MG63 (cell line): ENCODE measurements at places on chromosomes 1 and 21.

GRCh38 chr1:228171221-228171891, 5.8 kb downstream of the IBA57 start:
- DNase-seq, result no peak

- peak; percentile 15 for DNase-seq
Measured at GRCh38 chr1:167455786-167456446, 62.4 kb downstream of the CD247 start.

GRCh38 chr1:52920791-52921291, 699 bp downstream of the ECHDC2 start:
- peak; percentile 45 for DNase-seq

DNA sequence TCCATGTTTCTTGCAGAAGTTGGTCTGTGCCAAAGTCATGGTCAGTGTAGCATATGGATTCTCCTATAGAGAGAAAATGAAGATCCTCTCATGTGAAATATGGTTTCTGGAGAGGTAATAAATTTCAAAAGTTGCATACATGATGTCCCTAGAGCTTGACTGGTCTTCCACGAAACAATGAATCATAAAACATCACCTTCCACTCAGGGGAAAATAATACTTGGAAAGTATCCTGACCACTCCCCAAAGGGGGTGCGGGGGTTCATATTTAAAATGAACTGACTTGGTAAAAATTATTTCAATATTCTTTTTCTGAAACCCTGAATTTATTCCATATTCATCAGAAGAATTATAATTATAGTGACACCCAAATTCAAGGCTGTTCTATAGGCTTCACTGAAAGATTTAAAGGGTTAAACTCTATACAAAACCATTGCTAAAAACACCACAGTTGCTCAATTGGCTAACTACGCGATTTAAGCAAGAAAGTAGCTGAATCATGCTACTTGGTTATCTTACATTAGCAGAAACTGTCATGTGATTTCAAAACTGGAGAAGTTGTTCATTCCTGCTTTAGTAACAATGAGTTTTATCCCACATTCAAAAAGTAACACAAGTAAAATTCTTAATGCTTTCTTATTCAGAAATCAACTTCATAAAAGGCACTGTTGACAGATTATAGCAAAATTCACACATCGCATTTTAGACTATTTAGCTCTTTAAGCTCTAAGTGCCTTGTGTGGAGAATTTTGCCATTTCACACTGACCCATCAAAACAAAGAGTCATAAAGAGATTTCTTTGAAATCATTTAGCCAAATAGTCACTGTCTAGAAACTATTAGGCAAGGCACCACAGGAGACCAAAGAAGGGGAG, 5.3 kb downstream of the CREG1 start:
- no peak for DNase-seq

DNA sequence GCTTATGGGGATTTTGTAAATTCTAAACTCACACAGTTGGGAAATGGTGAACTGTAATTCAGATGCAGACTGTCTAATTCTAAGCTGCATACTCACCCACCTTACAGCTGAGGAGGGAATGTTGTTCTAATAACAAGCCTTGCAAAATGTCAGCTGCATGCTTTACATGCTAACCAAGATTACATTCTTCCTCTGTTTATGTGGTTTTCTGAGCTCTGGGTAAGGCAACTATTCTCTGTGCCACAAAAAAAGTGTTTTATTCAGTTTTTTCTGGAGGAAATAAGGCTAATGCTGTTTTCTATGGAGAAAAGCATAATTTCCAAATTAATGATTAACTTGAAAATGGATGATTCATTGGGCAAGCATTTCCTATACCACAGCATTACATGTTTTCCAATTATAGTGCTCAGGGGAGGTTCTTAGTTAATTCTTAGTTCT, 64.9 kb downstream of the RGS13 start:
- no peak for DNase-seq

DNA sequence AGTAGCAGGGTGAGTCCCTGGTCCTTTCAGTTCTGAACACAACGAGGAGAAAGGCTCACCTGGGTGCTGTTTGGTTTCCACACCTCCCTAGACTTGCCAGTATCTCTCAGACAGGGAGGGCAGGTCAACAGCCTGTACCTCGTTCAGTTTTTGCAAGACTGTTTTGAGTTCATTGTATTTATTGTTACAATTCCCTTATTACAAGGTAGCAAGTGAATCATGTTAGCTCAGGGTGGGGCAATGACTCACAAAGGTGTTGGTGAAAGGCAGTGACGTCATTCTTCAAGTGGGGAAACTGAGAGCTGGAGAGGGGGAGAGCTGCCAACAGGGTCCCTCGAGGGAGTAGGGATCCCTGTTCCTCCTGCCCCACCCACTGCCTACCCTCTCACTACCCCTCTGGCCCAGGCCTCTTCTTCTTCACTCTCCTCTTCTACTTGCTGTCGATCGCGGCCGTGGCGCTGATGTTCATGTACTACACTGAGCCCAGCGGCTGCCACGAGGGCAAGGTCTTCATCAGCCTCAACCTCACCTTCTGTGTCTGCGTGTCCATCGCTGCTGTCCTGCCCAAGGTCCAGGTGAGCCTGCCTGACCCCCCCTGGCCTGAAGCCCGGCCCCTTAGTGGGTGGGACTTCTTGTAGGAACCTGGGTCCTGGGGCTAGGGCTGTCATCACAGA, 13.4 kb downstream of the SERINC2 start:
- DNase-seq, result no peak

GRCh38 chr1:221444346-221444745, 297.5 kb downstream of the DUSP10 start:
- no peak for DNase-seq

- DNase-seq, result no peak
Measured at GRCh38 chr1:110857964-110858948, 14.7 kb upstream of the CD53 start.

DNA sequence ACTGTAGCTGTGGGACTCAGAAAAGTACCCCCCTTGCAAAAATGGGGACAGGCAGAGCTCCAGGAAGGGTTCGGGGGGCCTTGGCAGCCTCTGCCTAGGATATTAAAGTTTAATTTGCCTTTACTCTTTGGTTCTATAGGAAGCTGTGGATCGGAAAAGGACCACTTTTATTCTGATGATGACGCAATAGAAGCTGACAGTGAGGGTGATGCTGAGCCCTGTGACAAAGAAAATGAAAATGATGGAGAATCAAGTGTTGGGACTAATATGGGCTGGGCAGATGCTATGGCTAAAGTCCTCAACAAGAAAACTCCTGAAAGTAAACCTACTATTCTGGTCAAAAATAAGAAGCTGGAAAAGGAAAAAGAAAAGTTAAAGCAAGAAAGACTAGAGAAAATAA, 17.1 kb downstream of the RRP15 start:
- DNase-seq, result no peak

GRCh38 chr1:6603915-6604558, 1.4 kb upstream of the KLHL21 start:
- no peak for DNase-seq

GRCh38 chr1:8063298-8064036, 37.4 kb upstream of the ERRFI1 start:
- no peak for DNase-seq

DNA sequence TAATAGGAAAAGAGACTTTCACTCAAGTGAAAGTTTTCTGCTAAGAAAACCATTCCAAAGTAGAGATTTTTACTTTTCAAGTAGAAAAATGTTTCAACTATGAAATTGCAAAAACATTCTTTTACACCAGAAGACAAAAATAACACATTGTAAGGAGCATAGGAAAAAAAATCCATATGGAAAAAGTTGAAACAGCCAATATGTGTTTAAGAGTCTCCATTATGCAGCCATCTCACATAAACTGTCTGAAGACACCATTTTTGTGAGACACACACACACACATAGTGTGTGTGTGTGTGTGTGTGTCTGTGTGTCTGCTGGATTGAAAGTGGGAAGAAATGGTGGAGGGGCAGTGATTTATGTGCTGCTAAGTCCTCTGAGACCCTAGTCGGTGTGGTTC, 162.1 kb downstream of the HHAT start:
- no peak for DNase-seq

DNA sequence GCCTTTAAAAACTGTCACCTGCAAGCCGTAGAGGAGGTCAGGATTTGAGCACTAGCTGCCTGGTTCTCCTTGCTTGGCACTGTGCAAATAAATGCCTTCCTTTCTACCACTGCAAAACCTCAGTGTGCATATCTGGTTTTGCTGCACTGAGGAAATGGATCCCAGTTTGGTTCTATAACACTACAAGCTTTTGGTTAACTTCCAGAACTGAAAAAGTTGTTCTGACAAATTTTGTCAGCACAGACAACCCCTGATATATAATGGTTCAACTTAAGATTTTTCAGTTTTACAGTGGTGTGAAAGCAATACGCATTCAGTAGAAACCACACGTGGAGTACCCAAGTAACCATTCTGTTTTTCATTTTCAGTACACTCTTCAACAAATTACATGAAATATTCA, 29.8 kb upstream of the GALNT2 start:
- DNase-seq, result no peak

DNA sequence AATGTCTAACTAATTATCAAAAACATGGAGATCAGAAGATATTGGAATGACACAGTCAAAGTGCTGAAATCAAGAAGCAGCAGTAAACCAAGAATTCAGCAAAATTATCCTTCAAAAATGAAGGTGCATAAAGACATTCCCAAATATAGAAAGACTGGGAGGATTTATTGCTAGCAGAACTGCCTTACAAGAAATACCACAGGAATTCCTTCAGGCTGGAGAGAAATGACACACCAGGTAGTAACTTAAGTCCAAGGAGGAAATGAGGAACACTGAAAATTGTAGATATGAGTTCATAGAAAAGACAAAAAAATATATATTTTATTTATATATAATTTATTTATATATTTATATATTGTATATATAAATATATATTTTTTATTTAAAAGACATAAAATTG, 217.2 kb downstream of the RPS6KC1 start:
- no peak for DNase-seq

DNA sequence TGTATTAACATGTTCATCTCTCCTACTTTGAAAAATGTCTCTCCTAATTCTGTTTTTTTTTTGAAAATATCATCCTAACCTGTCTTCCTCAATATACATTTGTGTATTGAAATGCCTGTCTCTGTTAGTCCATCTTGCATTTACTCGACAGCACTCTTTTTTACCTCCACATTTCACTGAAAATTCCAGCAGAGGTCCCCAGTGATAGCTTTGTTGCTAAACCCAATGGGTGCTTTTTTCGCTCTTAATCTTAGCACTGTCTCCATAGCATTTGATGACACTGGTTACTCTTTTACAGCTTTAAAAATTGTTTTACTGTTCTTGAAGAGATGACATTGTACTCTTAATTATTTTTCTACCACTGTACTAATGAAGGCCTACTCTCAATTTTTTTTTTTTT, 10.8 kb downstream of the OSBPL9 start:
- no peak for DNase-seq

- DNase-seq, result no peak
Measured at GRCh38 chr1:20141001-20141400, 1.9 kb downstream of the PLA2G2F start.

DNA sequence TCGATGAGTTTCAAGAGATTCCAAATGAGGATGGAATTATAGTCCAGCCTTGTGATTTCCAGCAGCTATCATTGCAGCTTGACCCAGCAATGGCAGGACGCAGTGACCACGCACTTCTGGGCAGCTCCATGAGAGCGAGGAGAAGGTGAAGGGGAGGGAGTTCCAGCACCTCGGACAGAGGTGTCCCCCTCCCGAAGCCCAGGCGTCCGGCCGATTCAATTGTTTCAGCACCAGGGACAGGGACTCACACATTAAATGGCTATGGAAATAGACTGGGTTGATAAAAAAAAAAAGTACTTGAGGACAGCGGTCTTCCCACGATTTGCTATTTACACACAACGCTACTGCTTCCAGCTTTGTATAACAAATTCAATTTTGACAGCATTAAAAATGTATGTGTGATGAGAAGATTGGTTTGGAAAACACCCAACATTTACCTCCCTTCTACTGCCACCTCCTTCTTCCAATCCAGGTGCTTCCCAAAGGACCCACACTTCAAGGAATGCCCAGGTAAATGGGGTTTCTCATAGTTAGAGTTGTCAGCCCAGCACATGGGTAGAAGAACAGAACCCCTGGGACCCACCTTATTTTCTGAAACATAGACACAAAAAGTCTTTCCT, 71.8 kb downstream of the DISP3 start:
- peak; percentile 65 for DNase-seq

GRCh38 chr1:178385662-178386061, 111.1 kb downstream of the CLEC20A start:
- DNase-seq, result no peak

- DNase-seq, result no peak
Measured at GRCh38 chr1:87201768-87202167, 126.9 kb upstream of the LMO4 start.

DNA sequence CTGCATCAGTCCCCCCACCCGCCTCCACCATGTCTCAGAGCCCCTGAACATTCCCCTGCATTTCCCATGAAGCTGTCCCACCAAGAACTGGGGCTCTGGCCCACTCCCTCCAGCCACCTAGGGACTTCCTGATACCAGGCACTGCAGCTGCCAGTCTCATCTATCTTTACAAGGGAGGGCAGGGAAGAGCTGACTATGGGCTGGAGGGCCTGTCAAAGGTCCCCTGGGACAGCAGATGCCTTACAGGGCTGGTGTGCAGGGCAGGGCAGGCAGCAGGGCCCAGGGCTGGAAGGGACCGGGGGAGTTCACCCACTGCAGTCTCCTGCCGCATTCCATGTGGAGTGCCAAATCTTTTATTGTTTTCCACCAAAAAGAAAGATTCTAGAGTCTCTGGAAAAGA, 17.6 kb downstream of the SHISA4 start:
- DNase-seq, result no peak

DNA sequence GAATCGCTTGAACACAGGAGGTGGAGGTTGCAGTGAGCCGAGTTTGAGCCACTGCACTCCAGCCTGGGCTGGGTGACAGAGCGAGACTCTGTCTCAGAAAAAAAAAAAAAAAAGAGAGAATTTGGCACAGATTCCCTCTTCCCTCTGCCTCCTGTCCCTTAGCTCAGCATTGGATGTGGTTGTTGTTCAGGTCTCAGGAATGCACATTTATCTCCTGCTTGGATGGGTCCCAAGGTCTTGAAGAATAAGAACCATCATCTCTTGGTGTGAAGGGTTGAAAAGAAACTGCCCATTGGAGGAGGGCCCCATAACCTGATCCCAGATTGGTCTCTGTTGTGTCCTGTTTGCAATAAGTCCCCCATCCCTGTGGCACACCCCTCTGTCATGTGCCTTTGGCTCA, 34.9 kb downstream of the UBIAD1 start:
- peak; percentile 21 for DNase-seq
